Stimulated activated CD8-positive, alpha-beta memory T cell treated with anti-CD3 and anti-CD28 coated beads, Interleukin-4, amount 100 ng/mL, for 1 hour (primary cell): ENCODE measurements at places on chromosomes 1 and 21.
A peak's percentile ranks its signal among the peaks of the same experiment; 100 is the strongest.

- DNase-seq, result no peak
Measured at GRCh38 chr1:65791801-65792668, 660 bp upstream of the PDE4B start.

DNA sequence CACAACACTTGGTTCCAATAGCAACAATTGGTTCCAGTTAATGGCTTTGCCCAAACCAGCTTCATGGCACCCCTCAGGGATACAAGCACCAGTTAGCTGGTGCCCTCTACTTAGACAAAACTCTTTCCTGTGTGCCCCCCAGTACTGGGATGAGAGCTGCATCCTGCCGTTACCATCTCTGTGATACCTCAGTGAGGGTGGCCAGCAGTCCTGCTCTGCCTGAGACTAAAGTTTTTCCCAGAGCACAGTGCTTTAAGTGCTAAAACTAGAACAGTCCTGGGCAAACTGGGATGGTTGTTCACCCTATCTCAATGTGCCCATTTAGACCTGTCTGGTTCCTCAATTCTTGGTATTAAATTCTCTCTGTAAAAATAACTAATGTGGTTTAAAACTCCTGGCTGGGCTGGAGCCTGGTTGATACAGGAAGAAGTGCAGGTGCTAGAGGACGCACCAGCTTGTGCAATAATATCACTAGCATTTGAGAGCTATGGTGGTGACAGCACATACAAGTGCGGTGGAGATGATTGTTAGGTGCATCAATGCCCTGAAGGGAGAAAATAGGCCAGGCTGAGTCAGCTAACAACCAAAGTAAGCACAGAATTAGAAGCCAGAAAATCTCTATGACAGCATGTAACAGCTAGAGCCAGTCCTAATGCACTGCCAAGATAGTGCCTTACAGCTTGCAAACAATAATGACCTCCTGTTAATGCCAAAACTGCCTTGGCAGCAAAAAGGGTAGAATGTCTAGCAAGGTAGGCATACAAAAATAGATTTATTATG lies 179.8 kb upstream of the GALNT2 start:
- DNase-seq, result no peak

- no peak for DNase-seq
Measured at GRCh38 chr1:117058810-117059209, 1.3 kb upstream of the TTF2 start.

DNA sequence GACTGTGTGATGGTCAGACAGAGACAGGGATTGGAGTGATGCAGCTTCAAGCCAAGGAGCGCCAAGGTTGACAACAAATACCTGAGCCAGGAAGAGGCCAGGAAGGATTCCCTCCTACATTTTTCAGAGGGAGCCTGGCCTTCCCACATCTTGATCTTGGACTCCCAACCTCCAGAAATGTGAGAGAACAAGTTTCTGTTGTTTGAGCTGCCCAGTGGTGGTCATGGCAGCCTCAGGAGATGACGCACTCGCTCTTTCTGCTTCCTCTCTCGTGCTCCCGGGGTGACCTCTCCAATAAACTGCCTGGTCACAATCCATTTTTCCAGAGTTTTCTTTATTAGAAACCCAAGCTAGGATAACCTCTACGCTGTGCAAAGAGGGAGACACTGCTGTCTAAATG lies 16.6 kb upstream of the IGSF5 start:
- DNase-seq, result no peak

DNA sequence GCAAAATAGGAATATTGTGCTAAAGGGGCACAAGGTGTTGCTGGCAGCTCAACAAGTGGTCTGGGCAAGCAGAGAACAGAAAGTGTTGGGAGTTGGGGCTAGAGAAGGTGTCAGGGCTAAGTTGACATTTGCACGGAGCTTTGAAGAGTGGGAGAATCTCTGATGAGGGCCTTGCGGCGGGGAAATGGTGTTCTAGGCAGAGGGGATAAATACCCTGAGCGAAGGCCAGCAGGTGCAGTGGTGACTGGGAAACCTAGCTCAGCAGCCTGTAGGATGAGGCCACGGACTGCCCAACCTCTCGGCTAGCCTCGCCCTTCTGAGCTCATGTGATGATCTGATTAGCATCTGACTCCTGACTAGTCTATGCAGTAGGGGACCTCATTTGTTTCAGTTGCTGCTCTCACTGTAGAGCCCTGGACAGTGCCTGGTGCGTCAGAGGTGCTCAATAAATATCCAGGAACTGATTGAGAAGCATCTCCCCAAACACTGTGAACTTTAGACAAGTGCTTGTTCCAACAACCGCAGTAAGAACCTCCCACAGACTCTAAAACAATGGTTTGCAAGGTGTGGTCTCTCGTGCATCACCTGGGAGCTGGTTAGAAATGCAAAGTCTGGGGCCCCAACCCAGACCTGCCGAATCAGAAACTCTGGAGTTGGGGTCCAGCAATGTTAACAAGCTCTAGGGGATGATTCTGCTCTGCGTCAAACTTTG lies 1.0 kb upstream of the FOXO6 start:
- no peak for DNase-seq

DNA sequence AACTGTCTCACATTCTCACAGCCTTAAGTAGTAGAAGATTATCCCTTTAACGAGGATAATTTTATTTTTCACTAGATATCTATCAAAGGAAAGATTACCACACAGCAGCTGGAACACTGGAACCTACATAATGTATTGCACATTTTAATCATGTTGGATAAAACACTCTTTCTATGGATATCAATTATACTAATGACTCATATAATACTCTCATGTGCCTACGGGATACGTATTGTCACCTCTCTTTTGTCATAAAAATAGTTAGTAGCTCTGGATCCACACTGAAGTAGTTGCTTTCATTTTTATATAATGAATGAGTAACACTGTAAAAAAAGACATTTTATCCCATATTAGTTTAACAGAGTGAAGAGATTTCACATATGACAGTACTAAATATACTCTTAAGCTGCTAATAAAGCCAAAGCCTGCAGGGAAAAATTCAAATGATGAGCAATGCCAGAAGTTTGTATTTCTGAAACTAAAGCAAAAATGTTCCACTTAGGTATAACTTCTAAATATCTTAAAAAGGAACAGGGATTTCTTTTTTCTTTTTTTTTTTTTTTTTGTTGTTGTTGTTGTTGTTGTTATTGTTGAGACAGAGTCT lies 408.7 kb upstream of the PKN2 start:
- DNase-seq, result no peak

DNA sequence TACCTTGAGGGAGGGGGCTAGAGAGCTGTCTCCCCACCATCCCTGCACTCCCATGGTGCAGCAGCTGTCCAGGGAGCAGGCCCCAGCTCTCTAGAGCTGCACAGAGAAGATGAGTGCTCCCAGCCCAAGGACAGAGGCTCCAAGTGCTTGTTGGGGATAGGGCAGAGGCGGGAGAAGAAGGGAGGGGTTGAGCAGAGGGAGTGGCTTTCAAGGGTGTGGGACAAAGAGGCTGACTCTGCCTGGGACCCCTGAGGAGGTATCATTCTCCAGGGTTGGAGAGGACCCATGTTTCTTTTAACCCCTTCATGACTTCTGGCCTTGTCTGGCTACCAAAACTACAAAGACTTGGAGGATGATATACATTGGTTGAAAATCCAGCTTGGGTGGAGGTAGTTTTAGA lies 14.6 kb downstream of the FOXD2 start:
- no peak for DNase-seq

DNA sequence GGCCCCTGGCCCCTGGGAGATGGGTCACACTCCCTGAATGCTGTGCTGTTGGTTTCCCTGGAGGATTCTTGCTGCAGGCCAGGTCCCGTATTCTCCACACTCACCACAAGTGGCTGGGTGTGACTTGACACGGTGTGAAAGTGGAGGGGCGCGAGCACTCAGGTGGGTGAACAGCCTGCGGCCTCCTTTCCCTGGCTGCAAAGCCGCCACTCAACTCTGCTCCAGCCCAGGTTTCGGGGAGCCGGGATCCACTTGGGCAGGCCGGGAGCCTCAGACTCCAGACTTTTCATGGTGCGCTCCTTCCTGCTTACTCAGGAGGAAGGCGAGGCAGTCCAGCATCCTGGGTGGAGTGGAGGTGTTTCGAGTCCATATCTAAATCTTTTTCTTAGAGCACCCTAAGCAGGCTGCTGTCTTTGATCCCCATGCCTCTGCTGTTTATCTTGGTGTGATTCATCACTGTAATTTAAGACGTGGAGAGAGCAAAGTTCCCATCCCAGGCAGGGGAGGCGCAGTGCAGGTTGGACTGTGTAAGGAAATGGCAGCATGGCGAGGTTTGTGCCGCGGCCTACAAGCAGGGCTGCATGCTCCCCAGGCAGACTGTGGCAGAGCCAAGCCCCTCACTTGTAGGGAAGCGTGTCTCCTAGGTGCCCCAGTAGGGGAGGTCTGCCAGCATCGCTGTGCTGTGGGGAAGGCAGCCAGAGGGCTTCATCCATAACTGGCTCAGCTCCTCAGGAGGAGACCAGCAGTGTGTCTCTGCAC lies 29.6 kb downstream of the VANGL1 start:
- DNase-seq, result no peak

GRCh38 chr1:2887941-2888855 lies 86.7 kb upstream of the TTC34 start:
- DNase-seq, result no peak

DNA sequence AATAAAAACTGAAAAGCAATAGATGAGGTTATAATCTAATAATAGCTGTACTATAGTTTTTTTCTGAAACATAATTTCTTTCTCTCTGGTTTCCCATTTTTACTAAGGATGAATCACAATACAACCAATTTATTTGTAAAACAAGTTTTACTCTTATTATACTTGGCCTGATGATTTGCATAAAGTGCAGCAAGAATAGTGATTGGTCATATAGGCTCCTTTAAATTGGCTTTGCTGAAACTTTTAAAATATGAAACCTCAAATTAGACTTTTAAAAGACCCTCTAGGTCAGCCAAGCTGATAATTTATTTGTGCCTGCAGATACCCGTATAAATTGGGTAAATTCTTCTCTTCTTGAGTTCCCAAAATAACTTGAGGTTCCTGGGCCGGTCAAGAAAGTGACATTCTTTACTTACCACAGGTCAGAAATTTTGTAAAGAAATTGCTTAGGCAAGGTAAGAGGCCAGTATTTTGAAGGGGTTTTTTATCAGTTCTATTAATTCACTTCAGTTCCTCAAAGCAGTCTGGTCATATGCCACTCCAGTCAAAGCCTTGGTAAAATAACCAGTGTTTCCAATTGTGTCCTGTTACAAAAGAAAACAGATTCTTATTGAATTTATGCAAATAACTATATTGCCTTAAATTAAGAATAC lies 76.1 kb downstream of the C21orf91 start:
- DNase-seq, result no peak

DNA sequence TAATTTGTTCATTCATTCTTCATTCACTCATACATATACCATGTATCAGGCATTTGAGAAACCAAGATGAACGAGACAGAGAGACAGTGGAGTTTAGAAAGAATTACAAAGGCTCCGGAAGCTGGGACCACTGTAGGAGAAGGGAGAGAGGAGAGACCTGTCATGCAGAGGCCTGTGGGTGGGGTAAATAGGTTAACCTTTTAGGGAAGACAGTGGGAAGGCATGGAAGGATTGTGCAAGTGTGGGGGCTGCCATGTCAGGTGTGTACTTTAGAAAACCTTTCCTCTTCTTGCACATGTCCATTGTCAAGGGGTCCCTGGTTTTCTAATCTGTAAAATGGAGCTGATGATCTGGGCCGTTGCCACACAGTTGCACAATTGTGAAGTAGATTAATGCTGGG lies 44.2 kb upstream of the POU3F1 start:
- DNase-seq, result no peak

DNA sequence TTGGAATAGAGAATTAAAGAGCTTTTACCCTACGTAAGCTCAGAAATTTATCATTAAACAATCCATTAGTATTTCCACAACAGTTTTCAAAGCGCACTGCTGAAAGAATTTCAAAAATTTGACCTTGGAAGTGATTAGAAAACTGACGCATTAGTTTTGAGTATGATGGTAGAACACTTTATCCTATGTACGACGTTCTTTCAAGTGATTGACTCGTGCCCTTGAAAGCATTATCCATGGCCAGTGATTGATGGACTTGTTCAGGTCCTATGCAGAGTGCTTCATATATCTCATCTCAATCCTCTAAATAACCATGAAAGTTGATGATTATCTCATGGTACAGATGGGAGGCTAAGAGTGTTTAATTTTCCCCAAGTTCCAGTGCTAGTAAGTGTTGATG lies 697.2 kb downstream of the USP25 start:
- DNase-seq, result no peak

DNA sequence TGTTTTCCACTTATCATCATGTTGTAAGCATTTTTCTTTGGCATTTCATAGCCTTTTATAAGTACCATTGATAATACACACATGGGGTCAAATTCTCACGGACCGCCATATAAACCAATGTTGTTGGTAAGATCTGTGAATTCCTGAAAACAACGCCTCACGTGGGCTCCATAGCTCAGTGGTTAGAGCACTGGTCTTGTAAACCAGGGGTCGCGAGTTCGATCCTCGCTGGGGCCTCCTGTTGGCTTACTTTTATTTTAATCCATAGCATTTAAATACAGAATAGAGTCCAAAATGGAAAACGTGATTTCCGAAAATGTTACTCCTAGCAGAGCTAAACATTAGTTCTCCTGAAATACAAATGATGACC lies 83.1 kb downstream of the HHIPL2 start:
- peak; percentile 22 for DNase-seq

GRCh38 chr1:245878585-245878984 lies 628.5 kb downstream of the SMYD3 start:
- no peak for DNase-seq

DNA sequence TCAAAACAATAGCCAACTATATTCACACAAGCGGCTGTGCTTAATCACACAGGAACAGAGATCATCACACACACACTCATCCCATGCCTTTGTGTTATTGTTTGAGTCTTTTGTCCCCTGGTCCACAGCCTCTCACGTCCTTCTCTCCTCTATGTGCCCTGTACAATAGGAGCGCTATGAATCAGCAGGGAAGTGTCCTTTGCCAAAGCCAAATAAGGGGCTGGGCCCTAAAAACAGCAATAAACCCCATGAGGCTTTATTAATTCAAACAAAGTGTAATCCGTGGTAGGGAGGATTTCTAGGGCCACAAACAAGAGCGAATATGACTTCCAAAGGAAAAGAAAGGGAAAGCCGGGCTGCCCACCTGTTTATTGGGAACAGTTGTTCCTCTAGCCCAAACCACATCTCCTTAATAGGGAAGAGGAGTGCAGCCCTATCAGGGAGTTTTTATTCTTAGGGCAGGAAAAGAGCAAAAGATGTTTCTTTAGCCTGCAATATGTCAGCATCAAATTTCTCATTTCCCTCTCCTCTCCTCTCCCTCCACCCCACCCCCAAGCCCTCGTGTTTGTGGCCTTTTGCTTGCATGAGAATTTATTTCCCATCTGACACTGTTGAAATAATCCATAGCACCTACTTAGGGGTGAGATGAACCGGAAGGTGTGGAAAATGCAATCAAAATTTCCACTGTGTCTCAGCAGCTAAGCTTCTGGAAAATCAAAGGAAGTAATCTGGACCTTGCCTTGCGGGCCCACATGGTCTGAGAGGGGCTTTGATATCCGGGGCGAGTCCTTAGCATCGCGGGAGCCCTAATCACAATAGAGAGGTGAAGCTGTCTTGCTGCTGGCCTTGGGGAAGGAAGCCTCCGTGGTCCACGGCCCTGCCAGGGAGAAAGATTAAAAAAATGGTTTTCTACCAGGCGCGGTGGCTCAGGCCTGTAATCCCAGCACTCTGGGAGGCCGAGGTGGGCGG lies 45.3 kb upstream of the ITPKB start:
- DNase-seq, result no peak
